Activated CD4-positive, alpha-beta T cell treated with anti-CD3 and anti-CD28 coated beads for 36 hours (primary cell): ENCODE measurements at places on chromosomes 7 and 10. TPM values are rescaled to one million over a fixed set of nuclear protein-coding genes. Genes with fewer than 3 reads are reported as not detected.

SPDYE16 gene
- not detected for total RNA-seq

OR2A2 gene
- total RNA-seq: not detected

CASP7 gene
- 16.4 TPM for total RNA-seq

MYH16 gene
- not detected for total RNA-seq

EPHB6 gene
- 14.7 TPM for total RNA-seq

LIPK gene
- not detected for total RNA-seq

ACTL6B gene
- not detected for total RNA-seq

PVRIG gene
- 27.7 TPM for total RNA-seq

PUS7 gene
- 33.8 TPM for total RNA-seq

GRCh38 chr10:74078037-74078436 lies 72.6 kb downstream of the AP3M1 start:
- DNase-seq: peak; percentile 68

GRCh38 chr10:59805014-59805413 lies 51.8 kb upstream of the MRLN start:
- peak; percentile 18 for DNase-seq

DNA sequence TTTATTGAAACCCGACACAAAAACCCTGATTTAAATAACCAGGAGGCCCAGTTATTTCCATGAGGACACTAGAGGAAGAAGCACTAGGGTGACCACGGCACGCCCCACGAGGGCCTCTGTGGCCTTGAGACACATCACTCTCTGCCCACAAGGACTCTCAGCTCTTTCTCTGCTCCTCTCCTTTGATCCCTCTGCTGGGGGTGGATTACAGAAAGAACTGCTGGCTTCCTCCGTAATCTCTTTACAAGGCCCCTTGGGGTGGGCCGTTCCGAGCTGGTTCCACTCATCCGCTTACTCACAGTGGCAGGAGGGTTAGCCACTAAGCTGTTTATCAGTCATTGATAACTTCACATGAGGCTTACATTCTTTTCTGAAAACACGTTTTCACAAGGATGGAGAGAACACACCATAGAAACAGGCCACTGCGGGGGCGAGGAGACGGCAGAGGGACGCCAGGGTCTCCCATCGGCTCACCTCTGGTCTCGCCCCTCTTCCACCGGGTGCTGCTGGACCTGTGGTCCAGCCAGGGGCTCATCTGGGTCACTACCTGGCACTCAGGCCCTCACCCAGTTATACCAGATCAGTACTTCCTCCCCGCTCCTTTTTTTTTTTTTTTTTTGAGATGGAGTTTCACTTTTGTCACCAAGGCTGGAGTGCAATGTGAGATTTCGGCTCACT lies 17.6 kb upstream of the PFKFB3 start:
- DNase-seq: peak; percentile 57

- no peak for DNase-seq
Observed at GRCh38 chr7:38671911-38672905, 41.0 kb upstream of the AMPH start.

DNA sequence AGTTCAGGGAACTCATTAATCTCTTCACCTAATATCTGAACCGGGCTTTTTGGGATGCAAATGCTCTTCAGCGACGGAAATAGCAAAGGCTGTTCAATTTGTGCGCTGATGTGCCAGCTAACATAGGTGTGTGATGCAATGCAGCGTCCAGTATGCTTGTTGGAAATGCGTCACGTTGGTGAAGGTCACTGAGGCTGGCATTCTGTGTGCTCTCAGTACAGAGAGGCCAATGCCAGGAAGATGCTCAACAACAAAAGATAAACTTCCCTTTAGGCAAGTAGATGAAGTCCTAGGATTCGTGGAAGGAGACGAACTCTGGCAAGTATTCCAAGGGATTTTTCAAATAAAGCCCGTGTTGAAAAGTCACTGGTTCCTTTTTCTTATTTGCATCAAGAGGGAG lies 649.5 kb upstream of the MKI67 start:
- DNase-seq: no peak

DNA sequence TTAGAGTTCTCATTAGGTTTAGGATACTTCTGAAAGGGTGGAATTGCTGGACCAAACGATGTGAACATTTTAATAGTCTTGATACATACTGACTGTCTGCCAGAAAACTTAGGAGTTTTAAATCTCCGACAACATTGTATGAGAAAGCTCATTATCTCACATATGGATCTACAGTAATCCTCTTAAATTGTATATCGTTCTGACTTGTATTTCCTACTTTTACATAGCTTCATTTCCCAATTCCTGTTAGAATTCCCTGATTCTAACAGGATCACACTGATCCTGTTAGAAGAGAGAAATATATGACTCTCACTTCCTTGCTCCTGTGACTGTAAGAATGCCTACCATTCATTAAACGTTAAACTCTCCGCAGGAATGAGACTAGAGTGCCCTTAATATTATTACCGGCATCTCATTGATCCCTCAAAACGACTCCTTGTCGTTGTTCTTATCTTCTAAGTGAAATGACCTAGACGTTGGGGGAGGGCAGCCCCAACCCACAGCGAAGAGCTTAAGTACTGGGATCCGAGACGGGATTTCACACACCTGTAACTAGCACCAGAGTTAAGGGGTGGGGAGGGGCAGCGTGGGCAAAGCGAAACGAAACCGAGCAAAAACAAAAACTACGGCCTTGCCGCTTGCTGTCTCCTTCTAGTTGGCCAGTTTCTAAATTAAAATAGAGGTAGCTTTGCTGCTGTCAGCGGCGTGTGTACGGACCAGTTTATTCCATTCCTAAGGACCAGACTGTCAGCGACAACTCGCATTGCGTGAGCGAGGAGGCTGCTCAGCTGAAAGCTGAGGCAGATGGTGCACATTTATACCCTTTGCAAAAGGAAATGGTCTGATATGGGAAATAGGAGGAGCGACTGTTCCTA lies 678 bp upstream of the TMEM106B start:
- DNase-seq: no peak

GRCh38 chr7:101084865-101085161 lies 468 bp upstream of the TRIM56 start:
- no peak for DNase-seq

GRCh38 chr10:22761569-22762220 lies 47.3 kb upstream of the PIP4K2A start:
- no peak for DNase-seq

GRCh38 chr7:50868426-50869100 lies 85.9 kb upstream of the GRB10 start:
- DNase-seq: no peak

DNA sequence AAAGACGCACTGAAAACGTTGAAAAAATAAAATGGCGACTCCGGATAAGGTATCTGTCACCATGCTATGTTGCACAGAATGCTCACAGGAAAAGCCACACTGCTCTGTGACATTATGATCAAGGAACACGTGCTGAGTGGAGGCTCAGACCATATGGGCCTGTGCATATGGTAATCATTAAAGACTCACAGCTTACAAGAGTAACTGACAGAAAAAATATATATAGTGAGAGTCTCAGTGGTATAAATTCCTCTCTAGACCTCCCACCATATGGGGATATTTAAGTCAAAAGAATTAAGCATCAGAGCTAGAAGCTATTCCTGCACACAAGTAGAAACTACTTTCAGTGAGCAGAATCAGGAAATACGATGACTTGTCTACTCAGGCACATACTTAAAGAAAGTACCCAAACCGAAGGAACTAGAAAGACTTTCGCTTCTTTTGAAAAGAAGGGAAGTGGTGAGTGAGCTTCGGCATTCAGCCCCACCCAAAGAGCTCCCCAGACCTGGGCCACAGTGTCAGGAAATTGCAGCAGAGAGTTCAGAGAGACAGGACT lies 65.1 kb upstream of the MPP7 start:
- peak; percentile 76 for DNase-seq

GRCh38 chr10:131819241-131820072 lies 81.4 kb upstream of the PPP2R2D start:
- DNase-seq: no peak

GRCh38 chr10:89837165-89838043 lies 136.0 kb downstream of the KIF20B start:
- peak; percentile 53 for DNase-seq

- DNase-seq: no peak
Observed at GRCh38 chr10:19518632-19519031, 297.6 kb upstream of the PLXDC2 start.

DNA sequence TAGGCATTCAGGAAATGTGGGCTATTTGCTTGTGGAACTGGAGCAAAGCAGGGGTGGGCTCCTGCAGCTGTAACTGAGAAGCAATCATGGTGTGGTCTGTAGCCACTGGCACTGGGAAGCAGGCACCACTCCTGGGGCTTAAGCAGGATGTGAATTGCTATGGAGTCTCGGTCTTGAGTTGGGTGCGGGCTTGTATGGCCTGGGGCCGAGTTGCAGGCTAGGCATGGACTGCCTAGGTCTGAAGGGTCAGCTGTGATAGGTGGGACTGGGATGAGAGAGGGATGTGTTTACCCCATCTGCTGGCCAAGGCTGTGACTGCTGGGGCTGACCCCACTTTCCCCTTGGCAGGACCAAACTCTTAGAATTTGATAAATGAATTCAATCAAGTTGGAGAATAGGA lies 43.0 kb downstream of the ADCY1 start:
- DNase-seq: no peak

GRCh38 chr10:19595212-19595845 lies 220.9 kb upstream of the PLXDC2 start:
- DNase-seq: no peak

DNA sequence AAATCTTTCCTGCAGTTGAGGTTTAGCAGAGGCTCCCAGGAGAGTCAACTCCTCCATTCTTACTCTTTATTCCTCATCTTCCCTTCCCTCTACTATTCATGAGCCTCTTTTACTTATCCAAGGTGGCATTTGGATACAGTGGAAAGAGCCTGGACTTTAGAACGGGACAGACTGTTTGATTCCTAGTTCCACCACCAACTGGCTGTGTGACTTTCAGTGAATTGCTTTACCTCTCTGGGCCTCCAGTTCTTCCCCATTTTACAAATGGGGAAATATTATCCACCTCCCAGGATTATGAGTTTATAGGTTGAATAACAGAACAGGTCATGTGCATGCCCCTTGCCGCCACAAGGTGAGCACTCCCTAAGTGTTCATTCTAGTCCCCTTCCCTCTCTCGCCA lies 49.9 kb downstream of the ZNF503 start:
- no peak for DNase-seq

GRCh38 chr7:133540096-133540860 lies 287.4 kb downstream of the EXOC4 start:
- no peak for DNase-seq

DNA sequence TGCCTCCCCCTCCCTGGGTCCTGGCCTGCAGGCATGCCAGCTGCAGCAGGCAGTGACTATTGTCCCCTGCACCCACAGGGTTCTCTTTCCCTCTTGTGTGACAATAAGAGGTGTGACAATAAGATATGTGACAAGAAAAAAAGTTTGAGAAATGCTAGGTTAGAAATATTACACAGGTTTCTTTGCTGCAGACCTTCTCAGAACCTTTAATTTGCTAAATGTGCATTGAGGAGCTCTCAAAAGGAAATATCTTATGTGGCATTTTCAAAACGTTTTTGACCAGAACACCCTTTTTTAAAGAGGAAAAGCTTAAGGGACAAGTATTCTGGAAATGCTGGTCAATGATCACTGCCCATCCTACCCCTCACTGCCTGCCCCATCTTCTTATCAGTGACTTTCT lies 117.5 kb downstream of the COL13A1 start:
- DNase-seq: no peak

GRCh38 chr7:2979951-2980350 lies 63.7 kb downstream of the CARD11 start:
- no peak for DNase-seq

GRCh38 chr10:43739161-43739560 lies 90.5 kb upstream of the ZNF32 start:
- no peak for DNase-seq

DNA sequence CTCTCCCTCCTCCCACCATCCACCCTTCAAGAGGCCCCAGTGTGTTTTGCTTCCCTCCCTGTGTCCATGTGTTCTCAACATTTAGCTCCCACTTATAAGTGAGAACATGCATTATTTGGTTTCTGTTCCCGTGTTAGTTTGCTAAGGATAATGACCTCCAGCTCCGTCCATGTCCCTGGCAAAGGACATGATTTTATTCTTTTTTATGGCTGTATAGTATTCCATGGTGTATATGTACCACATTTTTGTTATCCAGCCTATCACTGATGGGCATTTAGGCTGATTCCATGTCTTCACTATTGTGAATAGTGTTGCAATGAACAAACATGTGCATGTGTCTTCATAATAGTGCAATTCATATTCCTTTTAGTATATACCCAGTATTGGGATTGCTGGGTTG lies 79.7 kb downstream of the MRPL32 start:
- no peak for DNase-seq

- DNase-seq: no peak
Observed at GRCh38 chr10:121558238-121558637, 40.0 kb downstream of the FGFR2 start.

DNA sequence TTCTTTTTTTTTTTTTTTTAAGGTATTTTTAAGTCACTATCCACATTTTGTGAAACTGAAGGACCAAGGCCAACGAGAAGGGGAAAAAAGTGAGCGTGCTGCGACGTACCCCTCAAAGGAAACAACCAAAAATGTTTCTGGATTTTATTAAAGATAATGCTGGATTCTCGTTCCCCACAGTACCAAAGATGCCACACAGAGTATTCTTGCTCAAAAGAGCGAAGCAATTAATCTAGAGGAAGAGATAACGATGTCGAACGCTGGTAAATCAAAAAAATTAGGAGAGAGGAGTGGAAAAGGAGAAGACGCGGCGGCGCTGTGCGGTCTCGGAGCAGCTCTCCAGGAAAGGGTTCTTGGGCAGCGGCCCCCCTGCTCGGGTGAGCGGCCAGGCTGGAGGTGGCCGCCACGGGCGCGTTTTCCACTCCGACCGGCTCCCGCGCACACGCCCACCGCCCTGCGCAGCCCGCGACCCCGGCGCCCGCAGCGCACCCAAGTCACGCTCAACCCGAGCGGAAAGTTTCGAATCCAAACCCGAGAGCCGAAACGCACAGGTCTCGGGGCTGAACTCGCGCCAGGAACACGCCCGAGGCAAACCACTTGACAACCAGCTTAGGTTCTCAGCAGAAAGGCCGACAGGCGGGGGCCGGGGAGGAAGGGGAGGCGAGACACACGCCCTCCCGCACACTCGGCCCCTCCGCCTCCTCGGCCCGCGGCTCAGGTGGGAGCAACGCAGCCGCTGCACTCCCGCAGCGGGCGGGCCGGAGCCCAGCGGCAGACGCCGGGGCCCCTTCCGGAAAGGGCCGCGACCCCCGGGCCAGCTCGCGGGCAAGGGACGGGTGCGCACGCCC lies 989 bp downstream of the SRPK2 start:
- DNase-seq: peak; percentile 67

DNA sequence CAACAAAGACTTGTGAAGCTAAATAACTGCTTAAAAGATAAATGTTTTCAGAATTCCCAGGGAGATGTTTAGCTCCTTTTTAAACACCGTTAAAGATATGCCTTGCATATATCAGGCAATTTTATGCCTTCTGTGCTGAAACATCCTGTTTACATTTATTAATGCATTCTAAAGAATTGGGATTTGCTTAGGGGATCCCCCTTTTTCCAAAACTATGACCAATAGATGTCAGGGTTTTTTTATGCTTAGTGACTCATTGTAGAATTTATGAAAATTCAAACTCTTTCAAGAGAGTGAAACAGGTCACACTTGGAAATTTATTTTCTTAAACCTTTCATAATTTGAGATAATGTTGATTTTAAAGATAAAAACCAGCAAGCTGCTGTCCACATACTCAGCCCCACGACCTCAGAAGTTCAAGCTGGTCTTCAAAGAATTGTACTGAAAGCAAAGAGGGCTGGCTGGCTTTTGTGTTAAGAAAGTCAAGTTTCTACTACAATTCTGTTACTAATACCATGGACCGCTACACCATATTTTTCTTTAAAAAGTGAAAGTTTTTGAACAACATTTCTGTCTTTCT lies 411.8 kb downstream of the ETV1 start:
- no peak for DNase-seq

- DNase-seq: no peak
Observed at GRCh38 chr7:80794631-80795573, 123.9 kb downstream of the SEMA3C start.
